ENCODE measurements at places on chromosomes 3 and 15.

GRCh38 chr3:114556657-114557213 lies 262.9 kb downstream of the TIGIT start:
- no peak for DNase-seq

DNA sequence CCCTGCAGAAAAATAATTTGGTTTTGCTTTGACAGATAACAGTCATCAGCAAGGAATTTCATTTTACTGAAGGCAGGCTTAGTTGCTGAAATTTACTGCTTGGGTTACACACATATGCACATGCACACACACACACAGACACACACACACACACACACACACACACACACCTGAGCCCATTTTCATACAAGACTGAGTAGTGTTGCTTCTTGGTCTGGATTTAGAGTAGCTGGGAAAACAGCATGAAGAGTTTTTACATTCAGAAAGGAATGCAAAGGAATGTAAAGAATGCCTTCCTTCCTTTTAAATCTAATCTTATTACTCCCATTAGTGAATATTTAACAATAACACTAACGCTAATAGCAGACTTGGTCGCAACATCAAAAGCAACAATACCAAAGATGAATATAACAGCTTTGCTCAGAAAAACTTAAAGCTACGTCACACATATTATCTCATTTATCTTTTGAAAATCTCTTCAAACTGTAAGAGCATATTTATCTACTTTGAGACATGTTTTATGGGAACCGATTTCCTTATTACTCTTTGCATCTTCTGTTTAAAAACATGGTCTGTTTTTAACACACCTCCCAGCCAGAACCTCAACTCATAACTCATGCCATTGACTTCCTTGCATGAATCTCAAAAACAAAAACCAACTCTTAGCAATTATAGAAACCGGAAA lies 32.5 kb downstream of the RFTN1 start:
- DNase-seq, result no peak

GRCh38 chr3:125679258-125679657 lies 84.0 kb upstream of the OSBPL11 start:
- DNase-seq, result no peak

DNA sequence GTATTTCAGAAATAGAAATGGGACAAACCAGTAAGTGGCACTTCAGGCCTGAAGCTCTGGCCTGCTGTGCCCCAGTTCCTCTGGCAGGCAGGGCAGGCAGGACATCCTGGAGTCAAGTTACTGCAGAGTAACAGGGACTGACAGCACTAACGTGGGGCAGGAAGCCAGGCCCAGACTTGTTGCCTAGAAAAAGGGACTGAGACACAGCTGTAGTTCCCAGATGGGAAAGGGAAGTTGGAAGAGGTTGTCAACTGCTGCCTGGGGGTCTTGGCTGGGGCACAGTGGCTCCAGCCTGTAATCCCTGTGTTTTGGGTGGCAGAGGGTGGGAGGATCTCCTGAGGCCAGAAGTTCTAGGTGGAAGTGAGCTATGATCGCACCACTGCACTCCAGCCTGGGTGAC lies 171.9 kb downstream of the FMN1 start:
- DNase-seq, result no peak

DNA sequence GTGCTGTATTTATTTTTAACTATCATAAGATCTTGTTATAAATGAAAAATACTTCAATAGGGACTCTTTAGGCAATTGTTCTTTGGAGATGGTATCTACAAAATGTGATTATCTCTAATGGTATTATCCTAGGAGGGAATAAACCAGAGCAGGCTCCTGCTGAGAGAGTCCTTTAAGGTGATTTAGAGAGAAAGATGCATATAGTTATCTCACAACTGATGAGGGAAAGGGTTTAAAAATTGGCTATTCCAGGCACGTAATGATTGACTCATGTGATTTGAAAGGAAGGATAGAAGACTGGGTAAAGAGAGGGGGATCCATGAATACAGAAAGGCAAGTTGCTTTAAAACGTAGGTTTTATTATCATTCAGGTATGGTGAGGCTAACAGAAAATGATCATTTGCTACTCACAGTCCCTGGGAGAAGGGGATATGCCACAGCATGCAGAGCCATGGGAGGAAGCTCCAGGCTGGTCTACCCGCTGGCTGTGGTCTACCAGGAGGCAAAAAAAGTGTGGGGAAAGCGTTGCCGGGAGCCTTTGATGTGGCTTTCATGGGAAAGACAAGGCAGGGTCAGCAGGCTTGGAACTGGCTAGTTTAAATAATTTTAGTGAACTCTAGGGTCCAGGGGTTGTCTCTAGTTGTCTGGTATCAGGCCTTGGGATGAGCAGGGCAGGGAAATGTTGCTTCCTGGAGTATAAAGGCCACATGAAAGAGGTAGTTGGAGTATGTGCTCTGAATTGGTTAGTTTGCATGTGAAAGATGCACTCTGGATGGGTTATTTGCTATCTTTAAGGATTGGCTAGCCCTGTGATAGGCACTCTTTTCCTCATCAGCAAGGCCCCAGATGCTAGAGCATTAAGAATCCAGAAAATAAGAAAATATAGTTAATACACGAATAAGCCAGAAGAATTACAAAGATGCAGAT lies 798.4 kb upstream of the GRM7 start:
- DNase-seq, result no peak

GRCh38 chr3:51718547-51719409 lies 11.9 kb downstream of the GRM2 start:
- peak; percentile 70 for DNase-seq

GRCh38 chr3:52481819-52482521 lies 13.2 kb upstream of the STAB1 start:
- no peak for DNase-seq

DNA sequence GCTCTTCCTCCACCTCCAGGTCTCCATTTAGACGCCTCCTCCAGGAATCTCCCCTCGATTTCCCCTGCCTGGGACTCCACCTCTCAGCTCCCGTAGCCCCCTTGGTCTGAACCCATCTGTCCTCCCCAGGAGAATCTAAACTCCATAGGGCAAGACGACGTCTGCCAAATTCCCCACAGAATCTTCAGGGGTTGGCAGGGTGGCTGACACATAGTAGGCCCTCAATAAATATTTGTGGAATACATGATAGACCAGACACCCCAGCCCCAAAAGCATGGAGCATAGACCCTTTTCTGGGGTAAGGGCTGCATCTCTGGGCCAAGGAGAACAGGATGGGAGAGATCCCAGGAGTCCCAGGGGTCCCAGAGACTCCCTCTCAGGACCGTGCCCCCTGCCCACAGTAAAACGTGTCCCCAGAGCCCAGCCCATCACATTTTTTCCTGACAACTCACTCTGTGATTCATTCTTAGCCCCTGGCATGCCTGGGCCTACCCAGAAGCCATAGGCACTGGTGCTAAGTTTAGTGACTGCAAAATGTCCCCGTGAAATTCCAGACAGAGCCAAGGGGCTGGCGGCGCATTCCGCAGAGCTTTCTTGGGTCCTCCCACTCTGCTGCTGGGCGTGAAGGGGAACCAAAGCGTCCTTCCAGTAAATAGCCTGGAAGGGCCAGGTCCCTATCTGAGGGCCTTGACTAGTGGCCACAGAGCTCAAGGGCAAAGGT lies 78.0 kb upstream of the SLC6A6 start:
- DNase-seq, result no peak

- no peak for DNase-seq
Observed at GRCh38 chr3:127325629-127325961, 37.7 kb upstream of the PRR20G start.

- DNase-seq, result no peak
Observed at GRCh38 chr15:41333026-41333562, 413 bp downstream of the NUSAP1 start.

DNA sequence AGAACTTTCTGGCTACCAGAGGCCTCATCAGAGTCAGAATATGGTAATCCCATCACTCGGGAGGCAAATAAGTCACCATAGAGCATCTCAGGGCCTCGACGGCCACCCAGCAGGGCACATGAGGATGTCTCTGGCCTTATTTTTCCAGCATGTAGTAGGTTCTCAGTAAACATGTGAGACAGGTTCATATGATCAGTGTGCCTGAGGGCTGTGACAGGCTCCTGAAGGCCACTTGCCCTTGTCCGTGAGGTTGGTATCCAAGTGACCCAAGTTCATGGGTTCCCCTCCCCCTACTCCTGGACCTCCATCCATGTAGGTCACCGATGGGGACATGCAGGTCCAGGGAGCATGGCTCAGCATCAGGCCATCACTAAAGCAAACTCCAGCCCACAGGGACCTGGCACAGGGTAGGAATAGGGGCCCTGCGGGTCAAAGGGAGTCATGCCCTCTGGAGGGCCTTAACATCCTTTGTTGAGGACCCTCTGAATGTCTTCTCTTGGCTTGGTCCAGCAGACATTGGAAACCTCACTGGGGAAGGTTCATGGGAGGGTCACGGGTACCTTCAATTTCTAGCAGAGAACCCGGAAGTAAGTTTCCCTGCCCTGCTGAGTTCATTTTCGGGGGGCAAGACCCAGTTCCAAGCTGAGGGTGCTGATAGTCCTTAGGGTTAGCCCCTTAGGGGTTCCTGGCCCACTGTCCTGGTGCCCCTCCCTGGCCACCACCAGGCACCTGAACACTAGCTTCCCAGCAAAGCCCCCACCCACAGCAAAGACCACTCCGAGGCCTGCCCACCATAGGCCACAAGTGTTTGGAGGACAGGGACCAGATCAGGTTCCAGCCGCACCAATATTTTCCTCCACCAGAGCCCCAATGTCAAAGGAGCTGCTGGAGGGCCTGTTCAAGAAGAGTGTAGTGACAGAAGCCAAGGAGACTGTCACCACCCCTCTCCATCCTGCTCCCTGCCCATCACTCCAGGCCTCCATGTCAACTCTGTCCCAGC lies 61.1 kb downstream of the ZNF445 start:
- DNase-seq, result no peak

DNA sequence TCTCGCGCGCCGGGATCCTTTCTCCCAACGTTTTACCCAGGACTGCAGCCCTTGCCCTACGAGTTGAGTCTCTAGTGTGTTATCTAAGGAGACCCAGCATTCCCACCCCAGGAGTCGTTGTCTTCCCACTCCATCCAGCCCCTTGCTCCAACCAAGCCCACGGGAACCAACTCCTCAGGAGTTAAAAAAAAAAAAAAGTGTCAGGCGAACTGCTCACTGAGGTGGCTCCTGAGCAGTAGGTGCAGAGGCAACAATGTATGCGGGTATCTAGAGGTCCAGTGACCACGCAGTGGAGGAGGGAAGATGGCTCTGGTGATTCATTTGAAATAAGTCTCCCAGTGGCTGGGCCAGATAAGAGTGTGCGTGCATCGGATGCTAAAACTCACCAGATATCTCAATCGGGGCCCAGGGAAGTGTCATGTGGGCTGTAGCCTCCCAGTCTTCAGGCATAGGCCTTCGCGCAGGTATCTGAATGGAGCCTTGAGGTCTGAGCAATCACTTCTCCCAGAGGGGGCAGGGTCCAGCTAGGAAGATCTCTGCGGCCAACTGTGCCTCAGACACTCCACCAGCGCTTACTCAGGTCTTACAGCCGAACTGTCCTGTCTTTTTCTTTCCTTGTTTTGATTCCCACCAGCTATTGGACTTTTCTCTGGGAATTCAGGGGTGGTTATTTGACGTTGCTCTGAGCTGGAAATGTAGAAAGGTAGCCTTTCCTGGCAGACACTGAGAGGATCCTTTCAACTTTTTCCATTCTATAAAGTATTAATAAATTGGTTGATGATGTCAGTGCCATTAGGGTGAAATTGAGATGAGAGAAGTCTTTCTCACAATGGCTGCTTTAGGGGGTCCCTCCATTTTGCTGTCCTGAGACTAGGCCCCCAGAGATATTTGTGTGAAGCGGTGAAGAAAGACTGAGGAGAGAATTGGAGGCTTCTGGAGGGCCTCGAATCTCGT lies 21.0 kb downstream of the ZIC4 start:
- no peak for DNase-seq

DNA sequence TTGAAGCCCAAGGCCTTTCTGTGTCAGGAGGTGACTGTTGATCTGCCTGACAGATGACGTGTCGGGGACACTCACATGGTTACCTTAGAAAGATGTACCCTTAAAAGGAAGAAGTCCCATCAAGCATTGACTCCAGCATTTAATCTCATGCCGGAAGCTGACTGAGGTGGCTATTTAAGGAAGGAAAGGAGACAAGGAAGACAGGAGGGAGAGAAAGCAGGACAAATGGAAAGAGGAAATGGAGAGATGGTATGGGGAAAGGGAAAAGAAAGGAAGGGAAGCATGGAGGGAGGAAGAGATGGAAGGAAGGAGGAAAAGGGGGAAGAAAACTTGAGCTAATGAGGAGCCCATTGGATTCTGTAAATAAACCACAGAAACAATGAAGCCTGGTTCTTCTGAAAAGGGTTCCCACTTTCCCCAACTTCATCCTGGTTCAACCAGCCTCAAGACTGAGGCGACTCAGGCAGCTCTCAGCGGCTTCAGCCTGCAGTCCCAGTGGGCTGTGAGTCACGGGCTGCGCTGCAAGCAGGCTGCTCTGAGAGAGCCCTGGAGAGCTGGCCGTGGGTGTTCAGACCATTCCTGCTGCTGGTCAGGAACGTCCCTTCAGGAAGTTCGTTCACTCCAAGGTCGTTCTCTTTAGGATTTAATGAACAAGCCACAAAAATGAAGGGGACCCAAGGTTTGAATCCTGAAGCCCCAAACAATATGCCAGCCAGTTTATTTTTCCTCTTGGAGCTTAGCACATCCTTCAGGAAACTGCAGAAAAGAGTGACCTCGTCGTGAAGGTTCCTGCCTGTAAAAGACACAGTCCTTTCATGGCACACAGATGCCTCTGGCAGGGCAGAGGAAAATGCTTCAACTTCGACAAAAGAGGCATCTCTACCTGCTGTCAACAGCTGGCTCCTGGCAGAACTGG lies 69.6 kb upstream of the THBS1 start:
- DNase-seq, result no peak

GRCh38 chr3:58567251-58567515 lies 10.0 kb downstream of the FAM107A start:
- no peak for DNase-seq

DNA sequence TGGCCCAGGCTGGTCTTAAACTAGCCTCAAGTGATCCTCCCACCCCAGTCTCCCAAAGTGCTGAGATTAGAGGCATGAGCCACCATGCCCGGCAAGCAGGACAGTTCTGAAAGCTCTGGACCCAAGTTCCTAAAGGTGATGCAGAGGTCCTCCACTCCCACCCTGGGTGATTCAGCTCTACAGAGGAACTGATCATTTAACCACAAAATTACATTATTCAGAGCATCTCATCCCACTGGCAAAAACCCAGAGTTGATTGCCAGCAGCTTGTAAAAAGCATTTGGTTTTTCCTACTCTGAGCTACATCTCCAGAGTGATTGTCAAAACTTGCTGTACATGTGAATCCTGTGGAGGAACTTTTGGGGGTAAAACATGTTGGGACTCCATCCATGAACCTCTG lies 60.2 kb downstream of the SLTM start:
- no peak for DNase-seq

All from dorsolateral prefrontal cortex (tissue), 122 donors.